Right renal cortex interstitium (tissue), 3 donors: ENCODE measurements at places on chromosomes 12 and 14. TPM values are rescaled to one million over a fixed set of nuclear protein-coding genes. Genes with fewer than 3 reads are reported as not detected.

Gene DDX24
- 193 TPM for polyA plus RNA-seq

Gene SINHCAF
- polyA plus RNA-seq: 255 TPM

Gene MYO1H
- polyA plus RNA-seq: 1.3 TPM

Gene CDH24
- 14.0 TPM for polyA plus RNA-seq

Gene MAP1LC3B2
- 4.7 TPM for polyA plus RNA-seq

Gene AHNAK2
- 1.4 TPM for polyA plus RNA-seq

Gene TDG
- polyA plus RNA-seq: 53.0 TPM

Gene PRKD1
- polyA plus RNA-seq: 30.4 TPM

Gene RAB15
- polyA plus RNA-seq: 24.3 TPM

Gene LHX5
- polyA plus RNA-seq: not detected

Gene TAS2R42
- not detected for polyA plus RNA-seq

Gene LRRC23
- polyA plus RNA-seq: 23.4 TPM

Gene TTC9
- polyA plus RNA-seq: 3.1 TPM

Gene OR4E2
- not detected for polyA plus RNA-seq

Gene APOLD1
- polyA plus RNA-seq: 11.3 TPM

Gene GPR68
- 2.4 TPM for polyA plus RNA-seq

Gene NANOG
- polyA plus RNA-seq: 0.06 TPM

Gene CCDC177
- polyA plus RNA-seq: 0.04 TPM

Gene GPR132
- polyA plus RNA-seq: 0.28 TPM

Gene EGLN3
- 13.6 TPM for polyA plus RNA-seq

Gene TMEM120B
- 8.4 TPM for polyA plus RNA-seq

Gene PTPRB
- polyA plus RNA-seq: 22.1 TPM

Gene MOK
- polyA plus RNA-seq: 24.8 TPM

Gene PTPN6
- 21.1 TPM for polyA plus RNA-seq

Gene OLR1
- 1.2 TPM for polyA plus RNA-seq

Gene WDR89
- 24.8 TPM for polyA plus RNA-seq

Gene SOCS2
- 44.8 TPM for polyA plus RNA-seq

Gene CEP170B
- 9.5 TPM for polyA plus RNA-seq

Gene PHLDA1
- 34.5 TPM for polyA plus RNA-seq

Gene OTOGL
- polyA plus RNA-seq: 0.92 TPM

Gene TCTN1
- 91.8 TPM for polyA plus RNA-seq

Gene NPAS3
- 10.2 TPM for polyA plus RNA-seq

Gene CKAP4
- 106 TPM for polyA plus RNA-seq

Gene MEG3
- 44.0 TPM for polyA plus RNA-seq

Gene TMEM121
- polyA plus RNA-seq: 3.3 TPM

Gene TCL1B
- 0.17 TPM for polyA plus RNA-seq

Gene FGF6
- not detected for polyA plus RNA-seq

Gene SYNDIG1L
- 0.18 TPM for polyA plus RNA-seq

Gene JPH4
- 8.5 TPM for polyA plus RNA-seq
